ENCODE measurements at places on chromosomes 5 and 9.

DNA sequence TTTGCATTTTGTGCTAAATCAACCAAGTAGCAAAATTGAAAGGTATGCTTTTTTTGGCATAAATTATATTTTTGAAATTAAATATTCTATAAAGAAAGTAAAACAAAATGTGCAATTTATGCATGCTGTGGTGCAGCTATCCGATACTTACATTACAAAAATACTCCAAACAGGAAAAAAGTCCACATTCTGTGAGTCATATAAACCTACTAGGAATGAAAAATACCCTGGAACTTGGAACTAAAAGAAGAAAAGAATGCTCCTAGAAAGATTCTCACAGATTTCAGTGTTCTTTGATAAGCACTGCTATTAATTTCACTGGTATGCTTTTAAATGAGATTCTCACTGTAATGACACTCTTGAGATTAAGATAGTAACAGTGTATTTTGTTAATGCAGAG is 92.6 kb downstream of the OSMR start:
- DNase-seq, result no peak

GRCh38 chr9:109574061-109574882 is 76.2 kb upstream of the PTPN3 start:
- DNase-seq, result no peak

DNA sequence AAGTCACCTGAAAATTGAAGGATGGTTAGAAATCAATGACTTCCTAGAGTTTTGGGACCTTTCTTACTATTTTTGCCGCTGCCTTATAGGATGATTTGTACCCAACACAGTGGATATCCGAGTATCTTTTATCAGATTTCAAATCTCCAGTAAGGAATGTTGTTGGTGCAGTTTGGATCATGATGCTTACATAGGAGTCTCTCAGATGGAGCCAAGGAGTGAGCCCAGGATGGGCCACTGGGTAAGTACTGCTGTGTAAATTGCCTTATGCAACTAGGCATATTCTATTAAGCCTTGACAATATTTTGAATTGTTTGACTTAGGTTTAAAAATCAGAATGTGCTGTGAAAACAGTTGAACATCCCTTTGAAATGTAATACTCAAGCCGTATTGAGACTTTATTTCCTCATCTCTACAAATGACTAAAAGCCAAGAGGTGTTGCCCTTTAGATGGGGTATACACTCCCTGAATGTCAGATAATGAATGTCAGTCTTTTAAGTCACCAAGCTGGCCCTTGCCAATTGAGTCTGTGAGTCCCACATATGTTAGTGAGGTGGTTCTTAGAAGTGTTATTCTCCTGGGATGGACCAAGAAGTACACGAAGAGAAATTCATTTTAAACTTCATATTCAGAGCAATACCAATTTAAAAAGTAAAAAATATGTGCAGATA is 271.8 kb upstream of the CTNND2 start:
- no peak for DNase-seq

DNA sequence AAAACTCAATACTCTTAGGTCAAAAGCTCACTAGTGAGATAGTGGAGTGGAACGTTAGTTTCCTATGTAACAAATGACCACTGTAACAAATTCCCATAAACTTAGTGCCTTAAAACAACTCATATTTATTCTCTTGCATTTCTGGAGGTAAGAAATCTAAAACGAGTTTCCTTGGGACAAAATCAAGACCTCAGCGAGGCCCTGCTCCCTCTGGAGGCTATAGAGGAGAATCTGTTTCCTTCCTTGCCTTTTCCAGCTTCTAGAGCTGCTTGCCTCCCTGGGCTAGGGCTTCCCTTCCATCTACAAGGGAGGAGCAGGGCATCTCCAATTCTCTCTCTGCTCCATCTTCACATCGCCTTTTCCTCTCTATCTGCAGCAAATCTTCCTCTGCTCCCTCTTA is 32.0 kb downstream of the SEMA5A start:
- no peak for DNase-seq

DNA sequence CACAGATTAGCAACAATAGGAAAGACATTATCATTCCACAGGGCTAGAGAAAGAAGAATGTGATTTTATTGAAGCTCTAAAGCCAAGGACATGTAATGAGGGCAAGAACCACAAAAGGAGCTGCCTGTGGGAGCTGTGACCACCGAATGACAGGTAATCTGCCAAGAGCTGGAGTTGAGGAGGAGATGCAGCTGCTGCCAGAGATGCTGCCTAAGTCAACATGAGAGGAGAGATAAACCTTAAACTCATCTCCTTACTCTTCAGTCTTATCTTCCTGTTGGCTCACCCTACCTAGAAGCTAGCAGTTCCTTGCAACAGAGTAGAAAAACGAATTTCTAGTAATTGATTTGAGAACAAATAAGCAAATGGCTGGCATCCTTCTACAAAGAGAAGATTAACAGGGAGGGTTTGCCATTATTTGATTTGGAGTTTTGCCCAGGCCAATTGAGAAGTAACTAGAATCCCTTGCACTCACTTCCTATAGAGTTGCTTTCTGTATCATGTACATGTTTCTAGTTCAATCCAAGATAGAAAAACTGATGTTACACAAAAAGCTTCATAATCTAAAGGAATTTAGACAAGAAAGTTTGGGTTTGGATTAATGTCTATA is 539.2 kb downstream of the TLE1 start:
- DNase-seq, result no peak

DNA sequence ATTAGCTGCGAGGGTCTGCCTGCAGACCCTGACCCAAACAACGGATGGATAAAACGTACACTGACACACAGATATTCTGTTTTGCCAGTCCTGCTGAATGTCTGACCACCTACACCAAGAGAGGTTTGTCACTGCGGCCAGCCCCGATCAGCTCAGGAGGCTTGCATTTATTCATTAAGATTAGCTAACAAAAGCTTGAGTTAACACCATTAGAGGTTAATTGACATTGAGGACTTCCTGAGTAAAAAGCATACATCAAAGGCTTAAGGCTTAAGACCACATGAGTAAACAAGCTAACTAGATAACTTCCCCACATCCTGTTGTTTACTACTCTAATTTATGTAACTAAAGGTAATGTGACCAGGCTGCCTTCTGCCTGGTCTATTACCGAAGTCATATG is 198.1 kb upstream of the TRPC7 start:
- DNase-seq, result no peak

GRCh38 chr5:150134198-150134588 is 21.5 kb downstream of the PDGFRB start:
- no peak for DNase-seq

- DNase-seq, result no peak
Measured at GRCh38 chr9:89885156-89885555, 280.3 kb downstream of the GADD45G start.

DNA sequence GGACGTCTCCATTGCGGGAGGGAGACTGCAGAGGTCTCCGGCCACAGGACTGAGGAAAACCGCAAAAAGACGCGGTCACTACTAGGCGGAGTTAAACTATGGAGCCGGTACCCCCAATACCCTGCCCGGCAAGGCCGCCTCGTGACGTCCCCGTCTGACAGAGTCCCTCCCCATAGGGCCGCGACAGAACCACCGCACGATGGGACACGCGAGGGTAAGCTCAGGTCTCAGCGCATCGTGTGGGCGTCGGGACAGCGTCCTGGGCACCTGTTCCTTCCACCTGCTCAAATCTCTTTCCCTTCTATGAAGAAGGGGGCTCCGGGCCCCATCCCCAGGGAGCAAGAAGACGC is 35.2 kb upstream of the GLDC start:
- no peak for DNase-seq

DNA sequence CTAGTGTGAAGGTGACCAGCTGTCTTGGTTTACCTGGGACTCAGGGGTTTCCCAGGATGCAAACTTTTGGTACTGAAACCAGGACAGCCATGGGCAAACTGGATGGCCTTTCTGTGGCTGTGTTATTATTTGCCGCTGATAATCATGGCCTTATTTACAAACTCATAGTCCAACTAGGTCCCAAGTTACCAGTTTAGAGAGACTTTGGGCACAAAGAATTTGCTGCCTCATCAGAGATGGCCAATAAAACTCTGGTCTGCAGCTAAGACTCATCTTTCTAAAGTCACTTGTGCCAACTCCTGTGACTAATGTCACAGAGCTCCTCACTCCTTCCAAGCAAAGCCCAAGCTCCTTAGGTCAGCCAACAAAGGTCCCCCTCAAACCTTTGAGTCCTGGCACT is 47.5 kb upstream of the PLPP6 start:
- no peak for DNase-seq

DNA sequence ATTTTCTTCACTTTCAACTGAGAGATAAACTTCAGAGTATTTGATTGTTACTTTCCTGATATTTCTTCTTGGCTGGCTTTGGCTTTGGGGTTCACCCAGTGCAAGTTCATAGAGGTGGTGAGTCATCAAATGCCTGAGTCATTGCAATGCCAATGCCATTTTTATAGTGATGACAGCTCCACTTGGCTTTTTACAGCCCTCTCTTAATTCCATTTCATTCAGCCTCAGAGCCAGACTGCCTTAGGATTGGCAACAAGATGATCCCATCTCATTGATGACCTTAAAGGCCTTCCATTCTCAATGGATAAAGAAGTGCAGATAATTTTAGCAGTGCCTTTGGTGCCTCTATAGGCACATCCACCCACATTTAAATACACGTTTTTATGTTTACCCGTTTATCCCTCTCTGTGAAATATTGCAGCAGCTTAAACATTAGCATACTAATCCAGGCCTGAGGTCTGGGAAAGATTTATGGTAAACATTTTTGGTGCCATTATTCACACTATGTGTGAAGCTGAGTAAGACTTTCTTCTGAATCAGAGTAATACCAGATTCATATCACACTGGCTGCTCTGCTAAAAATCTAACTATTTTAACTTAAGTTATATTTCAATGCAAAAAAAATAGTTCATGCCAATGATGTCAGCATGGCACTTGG is 88.9 kb upstream of the TYRP1 start:
- DNase-seq, result no peak

- DNase-seq, result no peak
Measured at GRCh38 chr9:129213551-129213950, 35.5 kb upstream of the IER5L start.

- DNase-seq, result no peak
Measured at GRCh38 chr9:78143281-78144007, 92.4 kb upstream of the CEP78 start.

GRCh38 chr9:85713897-85714296 is 27.9 kb downstream of the AGTPBP1 start:
- DNase-seq, result no peak

GRCh38 chr5:124706729-124707361 is 39.6 kb downstream of the ZNF608 start:
- no peak for DNase-seq

GRCh38 chr5:143108498-143109128 is 294.9 kb downstream of the NR3C1 start:
- DNase-seq, result no peak

- no peak for DNase-seq
Measured at GRCh38 chr9:87447547-87448432, 49.9 kb upstream of the DAPK1 start.

DNA sequence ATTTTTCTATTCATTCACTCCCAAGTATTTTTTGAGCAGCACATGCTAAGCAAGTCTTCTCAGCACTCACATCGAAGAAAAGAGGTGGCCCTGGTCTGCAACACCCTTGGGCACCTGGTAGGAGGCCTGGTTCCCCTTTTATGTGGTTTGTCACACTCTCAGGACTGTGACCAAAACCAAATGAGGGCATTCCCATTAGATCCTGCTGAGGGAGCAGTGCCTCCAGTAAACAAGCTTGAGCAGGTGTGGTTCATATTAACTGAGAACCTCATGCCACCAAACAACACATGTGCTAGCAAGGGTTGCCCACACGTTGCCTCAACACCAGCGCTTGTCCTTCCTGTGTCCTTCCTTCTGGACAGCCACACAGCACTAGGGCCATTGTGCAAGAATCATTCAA is 26.9 kb upstream of the SYK start:
- DNase-seq, result no peak

GRCh38 chr9:137672907-137673791 is 54.3 kb downstream of the EHMT1 start:
- no peak for DNase-seq

GRCh38 chr9:76654575-76654974 is 109.7 kb upstream of the PCA3 start:
- no peak for DNase-seq

GRCh38 chr5:168881427-168882149 is 302.4 kb upstream of the PANK3 start:
- no peak for DNase-seq

DNA sequence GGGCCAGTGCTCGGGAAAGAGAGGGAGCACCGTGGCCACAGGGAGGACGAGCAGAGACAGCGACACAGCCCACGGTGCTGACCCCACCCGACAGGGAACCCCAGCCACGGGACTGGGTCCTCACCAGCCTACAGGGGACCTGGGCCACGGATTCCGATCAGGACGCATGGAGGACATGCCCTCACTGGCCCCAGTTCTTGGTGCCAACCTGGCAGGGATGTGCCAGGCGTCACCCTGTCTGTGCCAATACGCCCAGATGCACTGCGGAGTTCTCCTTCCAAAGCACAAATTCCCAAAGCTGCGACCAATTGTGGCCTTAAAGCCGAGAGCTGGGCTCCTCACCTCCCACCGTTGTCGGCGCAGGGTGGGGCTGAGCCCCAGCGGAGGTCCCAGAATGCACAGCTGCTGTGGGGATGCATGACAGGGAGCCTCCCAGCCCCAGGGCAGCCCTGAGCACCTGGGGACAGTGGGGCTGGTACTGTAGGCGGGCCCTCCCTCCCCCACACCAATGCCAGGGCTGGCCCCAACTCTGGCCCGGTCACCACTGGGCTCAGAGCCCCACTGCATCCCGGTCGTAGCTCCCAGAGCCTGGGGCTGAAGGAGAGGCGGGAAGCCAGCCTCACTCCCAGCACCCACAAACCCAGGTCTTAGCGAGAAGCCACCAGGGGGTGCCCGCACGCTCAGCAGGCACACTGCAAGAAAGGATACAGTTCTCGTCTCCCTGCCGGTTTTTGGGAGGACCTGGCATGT is 44.2 kb downstream of the NKD2 start:
- DNase-seq, result no peak

GRCh38 chr9:133787754-133788025 is 49.5 kb upstream of the SARDH start:
- DNase-seq, result no peak

- DNase-seq, result no peak
Measured at GRCh38 chr9:121649476-121650216, 1.8 kb upstream of the DAB2IP start.

DNA sequence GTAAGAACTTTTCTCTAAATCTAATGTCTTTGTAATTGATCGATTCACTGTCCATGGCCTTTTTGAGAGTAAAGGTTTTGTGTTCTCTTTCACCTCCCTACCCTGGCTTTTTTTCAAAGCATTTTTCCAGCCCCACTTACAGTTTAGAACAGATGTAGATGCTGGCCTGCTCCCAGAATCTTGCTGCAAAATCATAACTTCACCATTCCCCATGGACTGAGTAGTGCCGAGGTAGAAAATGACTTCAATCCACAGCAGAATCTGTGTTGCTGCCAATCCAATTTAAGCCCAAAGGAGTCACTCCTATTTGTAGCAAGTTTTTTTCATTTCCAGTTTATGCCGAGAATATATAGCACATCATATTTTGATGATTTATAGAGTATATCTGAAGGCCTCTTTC is 46.5 kb upstream of the CEMIP2 start:
- no peak for DNase-seq

- DNase-seq, result no peak
Measured at GRCh38 chr9:2727966-2728613, 10.8 kb downstream of the KCNV2 start.

- no peak for DNase-seq
Measured at GRCh38 chr5:100423330-100423729, 111.8 kb upstream of the FAM174A start.

GRCh38 chr9:69937360-69937759 is 106.3 kb upstream of the MAMDC2 start:
- no peak for DNase-seq

Data from stimulated activated CD8-positive, alpha-beta memory T cell treated with anti-CD3 and anti-CD28 coated beads, Interleukin-7, amount 100 ng/mL, for 1 hour (primary cell).